ENCODE measurements at places on chromosomes 3 and 15.

- no peak for DNase-seq
Observed at GRCh38 chr3:182592747-182593146, 200.6 kb upstream of the ATP11B start.

GRCh38 chr3:152737021-152737908 lies 97.7 kb upstream of the P2RY1 start:
- no peak for DNase-seq

DNA sequence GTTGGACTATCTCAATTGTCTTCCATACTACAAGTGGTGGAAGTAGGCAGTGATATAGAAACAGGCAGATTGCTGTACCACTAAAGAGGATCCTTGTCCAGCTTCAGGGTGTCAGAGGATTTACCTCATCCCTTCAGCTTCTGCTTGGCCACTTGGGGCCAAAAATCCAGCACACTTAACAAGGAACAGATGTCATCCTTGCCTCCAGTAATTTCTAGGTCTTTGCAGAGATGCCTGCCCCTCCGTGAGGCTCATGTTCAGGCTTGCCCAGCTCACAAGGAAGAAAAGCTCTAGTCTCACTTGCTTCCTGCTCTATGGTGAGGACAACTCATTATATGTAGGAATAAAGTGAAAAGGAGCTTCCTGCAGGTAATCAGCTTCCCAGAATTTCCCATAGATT lies 510.3 kb downstream of the EPHA3 start:
- DNase-seq, result no peak

DNA sequence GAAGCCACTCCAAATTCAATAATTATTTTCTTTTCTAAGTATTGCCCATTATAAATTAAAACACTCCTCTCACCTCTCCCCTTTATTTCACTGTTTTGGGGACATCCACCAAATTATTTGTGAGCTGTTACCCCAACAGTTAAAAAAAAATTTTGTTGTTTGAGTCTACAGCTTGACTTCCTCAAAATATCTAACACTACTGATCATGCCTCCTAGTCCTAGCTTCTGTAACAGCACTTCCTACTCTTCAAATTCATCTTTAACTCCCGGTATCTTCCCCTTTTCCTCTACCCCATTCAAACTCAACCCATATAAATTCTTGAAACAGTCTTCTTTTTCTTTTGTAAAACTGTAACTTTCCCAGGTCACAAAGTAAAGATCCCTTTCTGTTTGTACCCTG lies 15.9 kb downstream of the PARL start:
- DNase-seq, result no peak

- DNase-seq, result no peak
Observed at GRCh38 chr3:151178208-151178845, 24.7 kb downstream of the GPR171 start.
